ENCODE measurements at places on chromosomes 11 and 22.
A peak's percentile ranks its signal among the peaks of the same experiment; 100 is the strongest.

GRCh38 chr11:69008737-69009440 is 4.2 kb downstream of the MRGPRF start:
- DNase-seq = no peak

GRCh38 chr22:28670756-28671155 is 8.9 kb downstream of the TTC28 start:
- DNase-seq = no peak

GRCh38 chr11:105937331-105937730 is 84.7 kb downstream of the MSANTD4 start:
- DNase-seq = no peak

DNA sequence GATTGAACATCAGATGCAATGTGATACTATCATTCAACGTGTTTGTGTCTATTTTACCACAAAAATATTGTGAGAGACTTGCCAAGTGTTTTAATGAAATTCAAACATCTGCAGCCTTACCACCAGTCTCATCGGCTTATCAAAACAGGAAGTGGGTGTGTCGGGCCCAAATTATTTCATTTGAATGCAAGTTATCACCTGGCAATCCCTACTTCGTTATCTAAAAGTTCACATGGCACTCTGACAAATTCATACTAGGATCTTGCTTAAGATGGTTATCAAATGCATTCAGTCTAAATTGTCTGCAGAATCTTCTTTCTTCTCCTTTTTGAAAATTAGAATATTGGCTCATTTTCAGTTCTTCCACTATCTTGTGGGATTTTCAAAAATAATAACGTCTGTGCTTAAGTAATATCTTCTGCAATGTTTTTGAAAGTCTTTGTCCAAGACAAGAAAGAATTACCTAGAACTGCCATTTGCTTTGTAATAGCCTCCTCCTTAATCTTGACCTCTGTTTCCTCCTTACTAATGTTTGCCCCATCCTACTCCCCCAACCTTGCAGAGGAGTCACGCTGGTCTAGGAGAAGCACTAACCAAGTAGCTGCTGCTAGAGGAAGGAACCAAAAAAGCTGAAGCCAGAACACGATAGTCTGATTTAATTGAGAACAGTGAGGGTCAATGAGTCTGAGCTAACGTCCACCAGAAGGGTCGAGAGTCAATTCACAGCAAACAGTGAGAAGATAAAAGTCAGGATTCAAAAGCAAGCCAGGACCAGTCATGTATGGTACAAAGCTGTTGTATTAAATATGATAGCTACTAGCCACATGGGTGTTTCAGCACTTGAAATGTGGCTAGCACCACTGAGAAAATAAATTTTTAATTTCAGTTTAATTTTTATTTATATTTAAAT is 10.2 kb upstream of the BIRC3 start:
- no peak for DNase-seq

- peak; percentile 18 for DNase-seq
These were observed 28.5 kb upstream of the OAF start for GRCh38 chr11:120182372-120182771.

DNA sequence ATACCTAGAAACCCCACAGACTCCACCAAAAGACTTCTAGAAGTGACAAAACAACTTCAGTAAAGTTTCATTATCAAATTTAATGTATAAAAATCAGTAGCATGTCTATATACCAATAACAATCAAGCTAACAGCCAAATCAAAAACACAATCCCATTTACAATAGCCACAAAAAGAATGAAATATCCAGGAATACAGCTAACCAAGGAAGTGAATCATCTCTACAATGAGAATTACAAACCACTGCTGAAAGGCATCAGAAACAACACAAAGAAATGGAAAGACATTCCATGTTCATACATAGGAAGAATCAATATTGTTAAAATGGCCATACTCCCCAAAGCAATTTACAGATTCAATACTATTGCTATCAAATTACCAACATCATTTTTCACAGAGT is 46.0 kb downstream of the PRCP start:
- DNase-seq = no peak

GRCh38 chr11:626475-627307 is at the start of gene SCT:
Gene SCT (minus strand): TSS chr11:627181. CDS start chr11:627143, 38 bp downstream.
- DNase-seq = no peak

DNA sequence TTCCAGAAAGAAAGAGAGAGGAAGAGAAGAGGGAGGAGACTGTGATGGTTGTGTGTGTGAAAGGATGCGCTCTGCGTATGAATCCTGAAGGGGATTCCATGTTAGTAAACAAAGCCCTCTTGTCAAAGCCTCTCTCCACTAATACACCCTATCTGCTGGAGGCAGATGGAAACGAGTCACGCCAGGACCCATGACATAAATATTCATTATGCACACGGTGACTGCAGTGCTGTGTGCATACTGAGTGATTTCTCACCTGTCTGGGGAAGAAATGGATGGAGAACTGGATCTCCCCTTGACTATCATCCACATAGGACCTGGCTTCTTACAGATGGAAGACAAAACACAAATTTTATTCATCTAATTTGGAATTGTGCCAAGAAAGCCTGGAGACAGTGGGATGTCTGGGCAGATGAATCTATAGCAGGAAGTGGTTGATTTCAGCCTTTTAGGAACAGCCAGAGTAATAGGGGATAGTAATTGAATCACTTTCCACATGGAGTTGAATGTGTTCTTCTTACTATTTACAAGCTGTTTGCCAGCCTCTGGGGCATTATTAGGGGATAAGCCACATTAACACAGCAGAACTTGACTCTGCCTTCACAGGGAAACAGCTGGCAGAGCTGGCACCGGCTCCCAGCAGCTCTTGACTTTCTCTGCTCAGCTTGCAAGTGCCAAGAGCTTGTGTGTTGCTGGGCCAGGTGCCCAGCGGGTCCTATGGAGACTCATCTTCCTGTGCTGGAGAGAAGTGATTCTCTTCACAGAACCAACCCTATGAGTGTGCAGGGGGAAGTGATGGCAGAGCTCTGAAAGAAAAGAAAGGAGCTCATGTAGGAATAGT is 9.0 kb downstream of the MTNR1B start:
- DNase-seq = peak; percentile 37

- no peak for DNase-seq
These were observed 26.6 kb downstream of the PRDM11 start for GRCh38 chr11:45173064-45173463.

- DNase-seq = no peak
These were observed 4.7 kb downstream of the CCDC34 start for GRCh38 chr11:27358296-27358695.

DNA sequence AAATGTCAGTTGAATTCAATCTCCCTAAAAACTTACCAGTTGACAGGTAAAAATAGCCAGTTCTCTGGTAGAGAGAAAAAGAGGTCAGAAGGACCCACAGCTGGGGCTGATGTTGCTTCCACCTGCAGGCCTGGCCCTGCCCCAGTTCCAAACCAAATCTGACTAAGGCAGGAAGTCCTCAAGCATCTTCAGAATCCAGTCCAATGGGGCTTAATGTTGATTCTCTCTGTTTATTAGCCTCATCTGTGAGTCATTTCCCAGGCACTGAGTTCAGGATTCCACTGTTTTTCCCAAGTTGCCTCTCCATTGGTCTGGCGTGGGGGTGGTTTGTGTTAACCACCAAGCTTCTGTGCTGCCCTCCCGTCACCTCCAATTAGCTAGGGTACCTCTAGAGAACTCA is 601.8 kb downstream of the INSC start:
- DNase-seq = no peak

- DNase-seq = no peak
These were observed 125.7 kb upstream of the SNX19 start for GRCh38 chr11:131042041-131042390.

GRCh38 chr22:44628835-44629234 is 73.2 kb upstream of the PRR5 start:
- peak; percentile 14 for DNase-seq

DNA sequence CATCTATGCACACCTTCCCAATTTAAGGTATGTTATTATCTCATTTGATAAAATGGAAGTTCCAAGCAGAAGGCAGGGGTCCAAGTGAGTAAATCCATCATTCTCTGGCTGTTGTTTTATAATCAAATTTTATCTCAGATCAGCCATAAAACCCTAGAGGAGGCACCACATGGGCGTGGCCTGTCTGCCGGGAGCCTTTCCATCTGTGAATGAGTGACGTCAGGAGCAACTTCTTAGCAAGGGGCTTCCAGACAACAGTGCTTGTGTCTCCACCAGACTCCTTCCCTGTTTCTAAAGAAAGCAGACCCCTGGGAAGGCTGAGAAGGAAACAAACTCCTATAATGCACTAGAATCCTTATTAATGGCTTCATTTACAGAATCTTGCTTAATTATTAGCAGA is 13.5 kb downstream of the SEZ6L start:
- no peak for DNase-seq

GRCh38 chr22:24512043-24512442 is 16.9 kb downstream of the UPB1 start:
- DNase-seq = no peak

Data from dorsolateral prefrontal cortex (tissue), 122 donors.